Stimulated activated CD4-positive, alpha-beta T cell treated with anti-CD3 and anti-CD28 coated beads, Interleukin-15, amount 100 ng/mL, for 24 hours (primary cell): ENCODE measurements at places on chromosomes 7 and 10.

DNA sequence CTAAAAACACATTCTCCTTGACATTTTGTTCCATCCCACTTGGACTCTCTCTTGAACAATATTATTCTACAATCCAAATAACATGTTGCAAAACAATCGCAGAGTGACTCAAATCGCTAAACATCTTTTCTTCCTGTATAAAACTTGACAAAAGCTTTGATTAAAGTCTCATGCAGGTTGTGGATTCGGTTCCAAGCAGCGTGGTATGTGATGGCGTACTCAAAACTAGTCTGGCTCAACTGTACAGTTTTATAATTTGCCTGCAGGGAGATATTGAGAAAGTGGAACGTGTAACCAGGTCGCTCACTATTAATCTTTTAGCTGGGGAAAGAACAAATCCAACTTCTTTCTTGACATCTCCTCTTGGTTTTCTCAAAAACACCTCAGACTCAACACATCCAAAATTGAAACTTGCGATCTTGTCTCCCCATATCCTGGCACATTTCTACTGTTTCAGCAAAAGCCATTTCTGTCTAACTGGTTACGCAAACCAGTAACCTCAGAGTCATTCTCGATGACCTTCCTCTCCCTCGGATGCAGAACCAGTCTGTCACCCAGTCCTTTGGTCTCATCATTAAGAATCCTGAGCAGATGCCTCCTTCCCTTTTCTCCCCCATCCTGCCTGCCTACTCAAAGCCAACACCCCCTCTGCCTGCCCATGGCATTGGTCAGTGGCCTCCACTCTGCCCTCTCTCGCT lies 100.1 kb downstream of the CACNB2 start:
- DNase-seq = no peak

GRCh38 chr7:73382934-73383503 lies 50.6 kb upstream of the FZD9 start:
- no peak for DNase-seq

DNA sequence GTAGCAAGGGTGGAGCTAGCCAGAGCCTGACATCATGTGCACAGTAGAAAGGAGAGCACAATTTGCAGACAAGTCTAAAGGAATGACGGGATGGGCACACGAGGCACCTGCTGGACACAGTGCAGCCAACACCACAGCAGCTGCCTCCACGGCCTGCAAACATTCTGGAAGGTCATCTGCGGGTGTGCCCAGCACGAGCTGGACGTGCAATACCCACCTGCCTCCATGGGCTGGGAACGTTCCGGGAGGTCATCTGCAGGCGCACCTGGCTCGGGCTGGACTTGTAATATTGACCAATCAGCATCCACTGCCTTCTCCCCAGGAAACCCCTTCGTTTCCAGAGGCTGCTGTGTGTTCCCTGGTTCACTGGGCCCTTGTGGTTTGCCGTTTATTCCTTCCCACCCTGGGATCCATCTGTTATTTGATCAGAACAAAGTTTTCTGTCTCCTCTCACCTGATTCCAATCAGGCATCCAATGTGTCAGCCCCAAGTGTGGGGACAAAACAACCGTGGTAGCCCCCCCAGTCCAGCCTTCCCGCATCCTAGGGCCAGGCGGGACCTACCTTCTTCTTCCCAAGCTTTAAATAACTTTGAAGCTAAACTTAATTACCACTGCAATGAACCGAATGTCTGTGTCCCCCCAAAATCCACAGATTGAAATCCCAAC lies 243.4 kb upstream of the PPP2R2D start:
- no peak for DNase-seq

DNA sequence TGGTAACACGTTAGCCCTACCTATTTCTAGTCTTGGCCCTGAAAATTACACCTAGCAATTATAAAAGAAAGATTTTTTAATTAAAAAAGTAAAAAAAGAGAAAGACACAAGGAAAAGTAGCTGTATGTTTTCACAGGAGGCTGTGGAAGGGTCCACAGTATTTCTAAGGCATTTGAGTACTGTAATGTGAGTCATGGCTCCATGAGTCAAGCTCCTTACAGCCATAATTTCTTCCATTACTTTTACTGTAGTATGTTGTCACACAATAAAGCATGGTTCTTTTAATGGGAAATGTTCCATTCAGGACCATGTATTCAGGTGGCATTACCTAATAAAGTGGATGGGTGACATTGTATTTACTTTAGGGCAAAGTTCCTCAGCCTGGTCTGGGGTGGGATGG lies 113.4 kb downstream of the GPR37 start:
- no peak for DNase-seq

- no peak for DNase-seq
Measured at GRCh38 chr7:147406521-147407135, 1183.9 kb upstream of the C7orf33 start.

- DNase-seq = no peak
Measured at GRCh38 chr7:133670250-133670649, 417.4 kb downstream of the EXOC4 start.

DNA sequence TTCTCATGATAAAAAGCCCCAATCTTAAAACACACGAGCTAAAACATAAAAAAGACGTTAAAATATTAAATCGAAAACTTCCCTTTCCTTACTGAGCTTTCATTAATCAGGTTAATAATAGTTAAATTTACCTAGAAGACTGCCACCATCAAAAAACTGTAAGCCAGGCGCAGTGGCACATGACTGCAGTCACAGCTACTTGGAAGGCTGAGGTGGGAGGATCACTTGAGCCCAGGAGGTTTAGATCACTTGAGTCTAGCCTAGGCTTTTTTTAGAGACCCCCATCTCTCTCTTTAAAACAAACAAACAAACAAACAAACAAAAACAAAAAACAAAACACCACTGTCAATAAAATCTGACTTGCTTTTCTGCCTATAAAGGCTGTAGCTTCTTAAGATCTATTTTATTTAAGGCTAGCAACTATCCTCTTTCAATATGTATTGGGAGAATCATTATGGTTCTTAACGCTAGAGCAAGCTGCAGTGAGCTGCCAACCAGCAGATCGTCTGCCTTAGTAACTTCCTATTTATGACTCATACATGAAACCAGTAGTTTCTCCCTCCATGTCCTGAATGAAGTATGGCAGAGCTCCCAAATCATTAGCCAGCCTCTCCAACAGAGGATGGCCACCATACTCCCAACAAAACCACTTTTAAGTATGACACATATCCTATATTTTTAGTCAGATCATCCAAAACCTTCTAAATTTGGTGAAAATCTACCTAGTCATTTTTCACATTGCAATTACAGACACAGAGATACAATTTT lies 163.7 kb downstream of the SRPK2 start:
- DNase-seq = no peak

GRCh38 chr7:8605221-8605620 lies 171.8 kb downstream of the NXPH1 start:
- no peak for DNase-seq

- DNase-seq = no peak
Measured at GRCh38 chr7:112538726-112539255, 58.0 kb downstream of the LSMEM1 start.

DNA sequence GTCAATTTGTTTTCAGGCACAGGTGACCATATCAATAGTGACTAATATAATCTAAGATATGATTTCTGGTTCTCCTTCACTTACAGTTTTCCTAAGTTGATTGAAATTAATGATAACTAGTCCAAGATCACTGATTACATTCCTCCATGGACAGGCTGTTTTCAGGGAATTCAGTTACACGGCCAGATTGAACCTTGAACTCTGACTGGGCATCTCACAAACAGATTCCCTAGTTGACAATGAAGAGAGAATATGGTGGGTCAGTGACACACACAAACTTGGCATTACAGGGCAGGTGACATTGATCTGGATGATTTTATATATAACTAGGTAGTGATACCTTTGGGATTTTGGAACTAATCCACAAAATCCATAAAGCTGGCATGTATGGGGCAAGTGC lies 110.2 kb upstream of the EGR2 start:
- DNase-seq = no peak

GRCh38 chr10:7767209-7767608 lies 20.6 kb downstream of the KIN start:
- DNase-seq = no peak

DNA sequence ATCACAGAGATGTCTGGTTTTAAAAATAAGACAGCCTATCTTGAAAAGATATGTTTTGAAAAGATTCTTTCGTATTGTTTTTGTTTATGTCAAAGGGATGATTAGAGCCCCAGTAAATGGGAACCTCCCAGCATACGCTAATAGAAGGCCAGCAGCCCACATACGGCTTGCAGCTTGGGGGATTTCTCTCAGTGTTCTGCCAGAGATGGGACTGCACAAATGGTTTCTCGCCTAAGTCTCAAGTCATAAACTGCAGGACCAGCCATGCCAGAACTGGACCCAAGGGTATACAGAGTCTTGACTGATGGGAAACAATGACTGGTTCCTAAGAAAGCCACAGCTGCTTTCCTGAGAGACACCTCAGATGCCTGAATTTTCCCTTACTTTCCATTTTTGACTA lies 306.9 kb upstream of the DGKB start:
- no peak for DNase-seq

- DNase-seq = no peak
Measured at GRCh38 chr10:60735244-60735643, 43.0 kb upstream of the CDK1 start.

GRCh38 chr7:155545348-155545747 lies 1.0 kb downstream of the CNPY1 start:
- no peak for DNase-seq

GRCh38 chr7:74083928-74084721 lies 521 bp downstream of the LIMK1 start:
- peak; percentile 52 for DNase-seq

DNA sequence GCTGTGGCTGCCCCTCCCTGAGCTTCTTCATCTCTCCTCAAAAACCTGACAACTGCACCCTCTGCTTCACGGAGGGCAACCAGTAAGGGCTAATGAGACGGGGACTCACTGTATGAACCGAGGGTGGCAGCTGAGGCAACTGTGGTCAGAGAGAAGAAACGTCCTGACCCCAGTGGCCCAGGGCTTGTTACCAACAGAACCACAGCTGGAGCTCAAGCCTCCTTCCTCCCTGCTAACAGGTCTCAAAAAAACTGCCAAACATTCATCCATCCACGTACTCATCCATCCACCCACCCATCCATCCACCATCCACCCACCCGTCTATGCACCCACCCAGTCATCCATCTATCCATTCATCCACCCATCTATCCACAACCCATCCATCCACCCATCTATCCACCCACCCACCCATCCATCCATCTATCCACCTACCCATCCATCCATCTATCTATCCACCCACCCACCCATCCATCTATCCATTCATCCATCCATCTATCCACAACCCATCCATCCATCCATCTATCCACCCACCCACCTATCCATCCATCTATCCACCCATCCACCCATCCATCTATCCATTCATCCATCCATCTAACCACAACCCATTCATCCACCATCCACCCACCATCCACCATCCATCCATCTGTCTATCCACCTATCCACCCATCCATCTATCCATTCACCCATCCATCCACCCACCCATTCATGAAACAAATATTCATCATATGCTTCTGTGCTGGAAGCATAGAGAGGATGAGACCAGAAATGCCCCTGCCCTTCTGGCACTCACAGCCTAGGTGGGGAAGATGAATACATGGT lies 111.7 kb downstream of the PDGFA start:
- no peak for DNase-seq

DNA sequence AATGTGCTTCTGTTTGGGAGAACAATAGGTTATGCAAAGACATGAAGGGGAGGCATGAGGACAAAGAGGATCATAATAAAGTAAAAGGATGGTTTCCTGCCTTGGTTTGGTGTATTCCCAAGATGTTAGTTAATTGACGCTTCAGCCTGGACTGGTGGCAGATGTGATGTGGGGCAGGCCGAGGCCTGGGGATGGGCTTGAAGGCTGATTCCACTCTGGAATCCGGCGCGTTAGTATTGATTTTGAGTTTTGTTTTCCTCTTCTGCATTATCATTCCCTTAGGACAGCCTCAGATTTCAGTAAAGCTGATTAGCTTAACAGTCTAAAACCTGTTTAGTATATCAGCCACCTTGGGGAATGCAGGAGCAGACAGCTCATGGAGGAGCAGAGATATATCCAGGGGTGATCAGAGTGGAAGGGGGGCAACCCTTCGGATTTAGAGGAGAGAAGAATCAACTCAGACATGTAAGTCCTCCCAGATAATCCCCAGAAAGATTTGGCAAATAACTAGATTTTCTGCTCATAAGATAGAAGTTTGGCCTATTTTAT lies 159.8 kb upstream of the MTPN start:
- no peak for DNase-seq

GRCh38 chr7:24936121-24936824 lies 43.7 kb downstream of the OSBPL3 start:
- no peak for DNase-seq

- no peak for DNase-seq
Measured at GRCh38 chr10:103188853-103189252, 4.2 kb downstream of the NT5C2 start.

- peak; percentile 87 for DNase-seq
Measured at GRCh38 chr7:100675581-100676350, 2.2 kb downstream of the GNB2 start.

GRCh38 chr10:12699258-12699700 lies 302.2 kb downstream of the CCDC3 start:
- peak; percentile 35 for DNase-seq

DNA sequence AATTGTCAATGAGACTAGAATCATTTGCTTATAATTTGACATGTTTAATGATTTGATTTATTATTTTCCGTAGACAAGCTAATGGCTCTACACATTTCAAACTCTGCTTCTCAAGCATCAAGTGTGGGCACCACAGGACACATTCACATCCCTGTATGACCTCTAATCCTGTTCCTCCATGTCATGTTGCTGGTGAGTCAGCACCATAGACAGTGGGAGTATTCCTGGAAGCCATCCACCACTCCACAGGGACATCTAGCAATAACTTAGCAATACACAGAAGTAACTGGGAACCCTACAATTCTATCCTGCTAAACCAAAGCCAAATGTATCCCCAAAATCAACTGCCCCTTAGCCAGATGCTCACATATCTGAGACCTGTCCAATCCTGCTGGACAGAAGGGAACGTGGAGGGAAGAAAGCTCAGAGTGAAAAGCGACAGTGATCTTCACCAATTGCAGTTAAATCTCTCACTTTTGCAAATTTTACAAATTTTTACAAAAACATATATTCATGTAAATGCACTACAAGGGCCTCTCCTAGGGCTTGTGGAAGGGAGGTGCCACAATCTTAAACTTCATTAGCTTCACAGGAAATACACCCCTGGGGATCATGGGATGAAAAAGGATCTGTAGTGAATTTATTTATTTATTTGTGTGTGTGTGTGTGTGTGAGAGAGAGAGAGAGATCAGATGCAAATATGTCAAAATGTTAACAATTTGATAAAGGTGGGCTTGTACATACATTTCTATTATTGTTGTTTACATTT lies 126.5 kb downstream of the GFRA1 start:
- no peak for DNase-seq

- no peak for DNase-seq
Measured at GRCh38 chr10:122554131-122555036, 6.2 kb upstream of the DMBT1 start.

- DNase-seq = peak; percentile 65
Measured at GRCh38 chr10:123147635-123148413, at the start of gene HMX2. HMX2 (plus strand) TSS chr10:123148136; CDS start chr10:123148379, 243 bp downstream.

GRCh38 chr10:85976267-85976793 lies 390.3 kb downstream of the GRID1 start:
- no peak for DNase-seq
